ENCODE measurements at places on chromosomes 6 and 20.

- no peak for DNase-seq
These were observed 16.7 kb downstream of the RPP21 start for GRCh38 chr6:30361661-30362060.

DNA sequence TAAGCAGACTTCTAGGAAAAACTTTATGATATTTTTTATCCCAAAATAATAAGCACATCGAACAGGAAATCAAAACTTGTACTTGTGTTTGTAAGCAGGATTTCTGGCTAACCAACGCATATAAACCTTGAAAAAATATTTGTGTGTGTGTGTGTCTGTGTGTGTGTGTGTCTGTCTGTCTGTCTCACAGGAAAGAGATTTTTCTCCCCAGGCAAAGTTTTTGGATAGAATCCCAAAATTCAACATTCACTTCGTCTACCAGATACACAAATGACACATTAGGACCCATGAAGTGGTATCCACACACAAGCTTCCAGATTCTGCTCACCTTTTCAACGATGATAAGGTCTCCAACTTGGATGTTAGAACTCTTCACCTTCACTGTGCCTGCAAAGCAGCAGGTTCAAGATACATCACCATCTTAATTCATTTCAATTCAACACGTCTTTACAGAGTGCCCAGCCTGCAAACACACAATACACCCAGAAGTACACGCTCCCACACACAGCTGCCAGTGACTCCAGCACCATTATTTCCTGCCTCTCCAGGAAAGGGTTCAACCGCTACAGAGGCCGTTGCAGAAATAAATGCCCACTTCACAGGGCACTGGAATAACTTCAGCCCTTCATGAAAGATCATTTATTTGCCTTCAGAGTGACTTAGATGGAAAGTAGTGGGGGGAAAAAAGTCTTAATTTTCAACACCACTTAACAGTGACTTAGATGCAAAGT is 70.9 kb downstream of the ATP9A start:
- DNase-seq: no peak

GRCh38 chr20:49078310-49078709 is 32.2 kb downstream of the CSE1L start:
- DNase-seq: no peak

- no peak for DNase-seq
These were observed 415 bp upstream of the CUL9 start for GRCh38 chr6:43181621-43181941.

- no peak for DNase-seq
These were observed 388.9 kb upstream of the JARID2 start for GRCh38 chr6:14857001-14857400.

DNA sequence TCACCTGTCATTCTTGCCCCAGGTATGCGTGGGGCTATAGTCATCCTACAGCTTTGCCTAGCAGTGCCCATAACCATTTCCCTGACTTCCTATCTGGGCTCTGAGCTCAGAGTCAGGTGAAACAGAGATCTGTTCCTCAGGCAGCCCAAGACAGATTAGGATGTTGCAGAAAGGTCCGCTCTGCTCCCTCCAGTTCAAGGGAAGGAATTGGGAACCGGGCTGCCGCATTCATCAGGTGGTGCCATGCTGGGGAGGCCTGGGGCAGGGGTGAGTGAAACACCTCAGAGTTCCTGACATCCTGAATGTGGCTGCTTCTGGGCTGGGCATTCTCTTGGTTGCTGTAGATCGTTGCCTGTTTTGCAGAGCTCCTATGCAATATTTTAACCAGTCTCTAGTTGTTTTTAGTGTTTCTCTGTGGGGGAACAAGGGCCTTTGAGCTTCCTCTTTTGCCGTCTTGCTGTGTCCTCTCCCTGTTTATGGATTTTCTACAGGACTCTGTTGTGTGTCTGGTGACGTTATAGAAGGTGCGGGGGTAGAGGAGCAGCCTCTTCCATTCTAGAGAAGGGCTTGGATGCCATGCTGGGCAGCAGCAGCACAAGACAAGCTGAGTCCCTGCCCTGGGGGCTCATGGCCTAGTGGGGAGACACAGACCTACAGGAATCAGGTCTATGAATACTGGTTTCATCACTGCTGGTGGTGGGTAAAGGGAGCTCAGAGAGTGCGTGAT is 9.2 kb downstream of the ENTPD6 start:
- DNase-seq: no peak

- no peak for DNase-seq
These were observed 1026.6 kb downstream of the EYS start for GRCh38 chr6:64680446-64680845.

GRCh38 chr6:124747349-124747748 is 214.9 kb upstream of the RNF217 start:
- DNase-seq: no peak

DNA sequence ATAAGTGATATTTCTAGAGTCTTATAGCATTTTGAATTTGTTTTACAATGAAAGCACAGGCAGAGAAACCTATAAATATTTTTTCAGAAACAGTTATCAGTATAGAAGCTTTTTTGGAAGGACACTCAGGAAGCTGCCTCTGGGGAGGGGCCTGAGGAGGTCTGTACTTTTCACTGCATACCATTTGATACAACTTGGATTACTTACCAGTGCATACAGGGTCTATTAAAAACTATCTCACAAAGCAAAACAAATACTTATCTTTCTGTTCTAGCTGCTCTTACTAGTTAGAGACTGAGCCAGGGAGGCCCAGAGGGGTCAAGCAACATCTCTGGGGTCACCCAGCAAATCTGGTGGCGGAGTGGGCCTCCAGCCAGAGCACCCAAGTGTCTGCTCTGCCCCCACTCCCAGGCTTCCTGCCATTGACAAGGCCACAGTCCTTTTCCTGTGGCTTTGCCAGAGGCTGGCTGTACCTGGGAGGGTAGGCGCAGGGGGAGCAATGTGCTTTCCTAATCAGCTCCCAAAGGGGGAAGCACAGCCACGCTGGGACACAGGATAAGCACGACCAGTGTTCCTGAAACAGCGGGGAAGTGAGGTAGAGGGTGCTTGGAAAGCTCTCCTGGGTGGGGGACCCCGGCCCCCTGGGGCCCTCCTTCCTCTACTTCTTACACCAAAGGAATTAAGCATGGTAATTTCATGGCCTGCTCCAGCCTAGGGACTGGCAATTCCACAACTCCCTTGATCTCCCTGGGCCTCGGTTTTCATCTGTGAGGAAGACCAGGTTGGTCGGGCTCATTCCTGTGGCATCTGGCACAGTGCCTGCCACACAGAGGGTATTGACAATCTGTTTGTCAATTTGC is 7.8 kb downstream of the TCF15 start:
- DNase-seq: no peak

GRCh38 chr6:161130967-161131766 is 139.6 kb downstream of the MAP3K4 start:
- DNase-seq: no peak

GRCh38 chr6:168601546-168601945 is 160.6 kb downstream of the SMOC2 start:
- DNase-seq: no peak

DNA sequence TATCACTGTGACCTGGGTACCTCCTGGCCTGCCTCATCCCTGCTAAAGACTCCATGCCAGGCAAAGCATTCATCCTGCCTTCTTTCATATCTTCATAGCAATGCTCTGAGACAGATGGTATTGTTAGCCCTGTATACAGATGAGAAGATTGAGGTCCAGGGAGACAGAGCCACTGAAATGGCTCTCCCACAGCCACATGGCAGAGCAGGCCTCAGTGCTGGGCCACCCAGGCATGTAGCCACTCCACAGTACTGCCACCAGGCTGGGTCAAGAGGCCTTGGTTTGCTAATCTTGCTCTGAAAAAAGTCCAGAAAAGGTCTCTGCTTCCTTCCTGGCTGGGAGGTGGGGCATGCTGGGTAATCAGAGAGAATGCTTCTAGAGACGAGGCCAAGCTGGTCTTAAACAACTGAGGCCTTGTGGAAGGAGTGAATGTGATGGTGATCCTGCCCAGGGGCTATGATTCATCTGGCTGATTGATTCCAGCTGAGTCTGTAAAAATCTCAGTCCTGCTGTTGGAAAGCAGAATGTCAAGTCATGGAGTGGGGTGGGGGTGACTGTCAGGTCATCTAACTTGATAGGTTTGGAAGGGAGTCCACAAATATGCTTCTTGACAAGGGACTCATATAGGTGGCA is 29.8 kb downstream of the HM13 start:
- DNase-seq: no peak

DNA sequence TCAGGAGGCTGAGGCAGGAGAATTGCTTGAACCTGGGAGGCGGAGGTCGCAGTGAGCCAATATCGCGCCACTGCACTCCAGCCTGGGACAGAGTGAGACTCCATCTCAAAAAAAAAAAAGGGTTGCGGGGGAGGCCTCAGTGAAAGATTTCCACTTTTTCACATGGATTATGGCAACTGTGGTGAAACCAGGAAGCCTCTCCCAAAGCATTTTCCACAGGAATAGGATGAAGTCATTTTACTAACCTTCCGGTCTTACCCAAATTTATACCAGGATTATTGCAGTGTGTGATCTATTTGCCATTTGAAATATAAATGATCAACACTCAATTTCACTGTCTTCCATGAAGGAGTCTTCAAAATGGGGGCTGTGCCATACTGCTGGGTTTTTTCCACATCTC is 93.6 kb upstream of the FAM8A1 start:
- DNase-seq: no peak

DNA sequence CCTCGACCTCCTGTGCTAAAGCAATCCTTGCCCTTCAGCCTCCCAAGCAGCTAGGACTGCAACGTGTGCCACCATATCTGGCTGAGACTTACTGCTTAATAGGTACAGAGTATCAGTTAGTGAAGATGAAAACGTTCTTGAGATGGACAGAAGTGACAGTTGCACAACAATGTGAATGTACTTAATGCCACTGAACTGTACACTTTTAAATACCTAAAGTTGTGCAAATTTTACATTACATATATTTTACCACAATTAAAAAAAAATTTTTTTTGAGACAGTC is 25.9 kb downstream of the NUDT3 start:
- DNase-seq: no peak

DNA sequence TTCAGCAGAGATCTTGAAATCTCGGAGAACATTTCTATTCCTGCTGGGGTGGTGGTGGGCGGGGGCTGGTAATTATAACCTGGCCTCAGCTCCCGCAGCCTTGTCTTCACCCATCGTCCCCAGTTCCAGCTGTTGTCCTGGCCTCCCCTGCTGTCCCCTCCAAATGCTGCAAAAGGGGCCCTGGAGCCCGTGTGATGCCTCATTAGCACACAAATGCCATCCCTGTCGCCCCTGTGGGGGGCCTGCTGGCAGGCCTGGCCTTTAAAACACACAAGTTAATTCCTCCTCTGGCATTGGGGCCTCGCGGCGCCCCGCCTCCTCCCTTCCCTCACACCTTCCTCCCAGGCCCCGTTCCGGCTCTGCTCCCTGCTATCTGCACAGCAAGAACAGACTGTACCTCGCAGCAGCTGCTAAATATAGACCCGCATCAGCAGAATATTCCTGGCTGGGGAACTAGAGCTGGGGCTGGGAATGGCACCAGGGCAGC is 85.7 kb downstream of the CDH22 start:
- no peak for DNase-seq

DNA sequence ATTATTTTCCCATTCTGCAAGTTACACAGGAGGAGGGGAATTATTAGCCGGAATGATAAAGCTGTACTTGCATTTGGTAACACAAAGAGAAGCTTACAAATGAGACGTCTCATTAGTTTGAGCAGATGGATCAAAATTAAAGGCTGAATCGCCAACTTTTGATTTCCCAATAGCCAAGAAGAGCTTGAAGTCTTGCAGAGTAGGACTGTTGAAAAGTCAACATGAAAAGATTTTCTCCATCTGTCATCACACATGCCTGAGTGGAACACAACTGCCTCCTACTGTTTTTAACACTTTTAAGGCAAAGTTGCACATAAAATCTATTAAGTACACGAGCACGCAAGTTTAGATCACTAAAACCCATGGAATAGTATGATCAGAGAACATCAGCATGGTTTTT is 176.2 kb downstream of the ASCC3 start:
- DNase-seq: no peak

- DNase-seq: no peak
These were observed 6.5 kb upstream of the PREX1 start for GRCh38 chr20:48834278-48834677.

DNA sequence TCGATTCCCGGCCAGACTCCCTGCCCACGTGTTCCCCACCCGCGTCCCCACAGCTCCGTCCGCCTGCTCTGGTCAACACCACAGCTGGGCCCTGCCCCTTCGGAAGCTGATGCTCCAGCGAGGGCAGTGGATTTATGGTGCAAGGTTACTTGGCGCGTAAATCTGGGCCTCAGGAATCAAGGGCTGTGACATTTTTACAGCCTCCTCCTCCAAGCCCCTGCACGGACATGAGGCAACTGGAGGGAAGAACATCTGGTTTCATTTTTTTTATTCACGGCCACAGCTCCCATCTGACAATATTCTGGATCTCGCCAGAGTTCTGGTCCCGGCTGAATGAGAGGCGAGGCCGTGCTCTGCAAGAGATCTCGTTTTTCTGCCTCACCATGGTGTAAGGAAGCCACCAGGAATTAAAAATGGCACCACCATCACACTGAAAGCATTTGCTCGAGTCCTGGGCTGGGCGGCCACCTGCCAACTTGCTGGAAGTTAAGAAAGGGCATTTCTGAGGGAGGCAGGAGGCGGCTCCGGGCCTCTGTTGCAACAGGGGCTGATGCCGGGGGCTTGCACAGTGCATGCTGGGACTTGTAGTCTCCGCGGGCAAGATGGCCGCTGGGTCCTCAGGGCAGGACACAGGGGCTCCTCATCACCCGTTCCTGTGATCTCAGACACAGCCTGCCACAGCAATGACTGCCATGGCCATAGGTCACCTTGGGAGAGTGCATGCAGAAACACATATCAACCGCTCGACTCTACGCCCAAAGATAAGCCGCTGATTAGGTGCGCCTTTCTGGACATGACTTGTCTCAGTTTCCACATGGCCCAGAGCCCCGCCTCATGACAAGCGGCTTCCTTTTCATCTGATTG is 148.5 kb downstream of the LY86 start:
- no peak for DNase-seq

GRCh38 chr6:152338335-152339125 is 298.6 kb downstream of the SYNE1 start:
- peak; percentile 31 for DNase-seq

DNA sequence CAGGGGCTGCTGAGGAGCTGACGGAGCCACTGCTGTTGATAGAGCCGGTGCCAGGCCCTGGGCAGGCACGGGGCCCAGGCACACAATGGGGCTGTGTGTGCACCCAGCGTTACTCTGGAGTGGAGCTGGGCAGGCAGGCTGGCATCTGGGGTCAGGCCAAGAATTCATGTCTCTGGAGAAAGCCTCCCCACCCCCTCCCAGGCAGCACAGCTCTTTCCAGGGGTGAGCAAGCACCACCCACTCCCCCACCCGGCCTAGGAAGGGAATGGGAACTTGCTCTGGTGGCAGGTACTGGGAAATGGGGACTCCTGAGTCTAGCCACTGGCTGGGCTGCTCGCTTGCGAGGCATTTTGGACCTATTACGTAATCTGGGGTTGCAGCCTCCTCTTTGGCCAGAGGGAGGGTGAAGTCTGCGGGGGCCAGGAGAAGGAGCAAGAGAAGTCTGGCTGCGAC is 22.7 kb downstream of the TFEB start:
- DNase-seq: no peak

DNA sequence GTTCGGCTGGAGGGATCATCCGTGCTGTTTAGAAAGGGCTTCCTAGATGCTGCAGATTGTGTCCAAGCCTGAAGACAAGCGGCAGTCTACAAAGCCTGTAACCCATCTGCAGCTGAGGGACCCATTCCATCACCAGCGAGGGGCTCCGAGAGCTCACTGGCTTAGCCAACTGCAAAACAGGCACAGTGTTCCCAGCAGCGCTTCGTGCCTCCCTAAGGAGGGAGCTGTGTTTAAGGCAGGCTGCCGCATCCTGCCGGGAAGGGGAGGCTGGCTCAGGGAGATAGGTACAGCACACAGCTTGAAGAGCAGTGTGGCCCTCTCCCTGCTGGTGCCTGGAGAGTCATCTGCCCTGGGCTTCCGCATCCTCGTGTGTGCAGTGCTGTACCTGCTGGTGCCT is 32.4 kb downstream of the DUSP22 start:
- no peak for DNase-seq
